ENCODE measurements at places on chromosomes 7 and 10. TPM values are rescaled to one million over a fixed set of nuclear protein-coding genes. Genes with fewer than 3 reads are reported as not detected.

RNF32 gene
- 3.4 TPM for total RNA-seq

SH2B2 gene
- 1.9 TPM for total RNA-seq

CNTNAP2 gene
- not detected for total RNA-seq

SCART1 gene
- total RNA-seq: 1.3 TPM

GRCh38 chr7:101536232-101536631, 92.9 kb downstream of the MYL10 start:
- DNase-seq: no peak

DNA sequence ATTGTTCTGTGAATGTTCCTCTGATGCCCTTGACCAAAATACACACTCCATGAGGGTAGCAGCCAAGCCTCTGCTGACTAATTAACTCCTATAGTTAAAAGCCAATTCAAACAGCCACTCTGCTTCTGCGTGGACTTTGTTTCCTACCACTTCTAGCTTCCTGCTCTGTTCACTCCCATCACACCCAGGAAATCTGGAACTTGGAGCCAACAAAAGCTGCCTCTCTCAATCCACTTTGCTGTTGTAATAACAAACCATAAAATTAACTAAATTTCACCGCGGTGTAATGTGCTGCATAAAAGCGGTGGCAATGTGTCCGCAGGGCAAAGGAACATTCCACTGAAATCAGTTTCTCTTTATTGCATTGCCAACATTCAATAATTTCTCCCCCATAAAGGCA, 239.5 kb downstream of the PLXNA4 start:
- no peak for DNase-seq

- no peak for DNase-seq
Measured at GRCh38 chr7:66535414-66536329, 93.0 kb upstream of the KCTD7 start.

Data from activated T-helper 2 cell treated with anti-CD3 and anti-CD28 coated beads, Interferon-gamma antibody, Interleukin-2, Interleukin-4, amounts not matched to agents 10 μg/mL and 5 μg/mL and 100 μg/mL, durations not matched to agents 14 hours and 24 hours and 36 hours (primary cell).